ENCODE measurements at places on chromosomes 16 and 17.

DNA sequence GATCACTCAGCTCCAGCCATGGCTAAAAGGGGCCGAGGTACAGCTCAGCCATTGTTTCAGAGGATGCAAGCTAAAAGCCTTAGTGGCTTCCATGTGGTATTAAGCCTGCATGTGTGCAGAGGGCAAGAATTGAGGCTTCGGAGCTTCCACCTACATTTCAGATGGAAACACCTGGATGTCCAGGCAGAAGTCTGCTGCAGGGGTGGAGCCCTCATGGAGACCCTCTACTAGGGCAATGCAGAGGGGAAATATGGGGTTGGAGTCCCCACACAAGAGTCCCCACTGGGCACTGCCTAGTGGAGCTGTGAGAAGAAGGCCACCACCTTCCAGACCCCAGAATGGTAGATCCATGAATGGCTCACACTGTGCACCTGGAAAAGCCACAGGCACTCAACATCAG is 14.7 kb upstream of the PSMD11 start:
- DNase-seq: no peak

GRCh38 chr16:47617732-47618131 is 156.6 kb downstream of the PHKB start:
- DNase-seq: no peak

GRCh38 chr17:40347319-40348135 is 17.0 kb downstream of the GJD3 start:
- no peak for DNase-seq

DNA sequence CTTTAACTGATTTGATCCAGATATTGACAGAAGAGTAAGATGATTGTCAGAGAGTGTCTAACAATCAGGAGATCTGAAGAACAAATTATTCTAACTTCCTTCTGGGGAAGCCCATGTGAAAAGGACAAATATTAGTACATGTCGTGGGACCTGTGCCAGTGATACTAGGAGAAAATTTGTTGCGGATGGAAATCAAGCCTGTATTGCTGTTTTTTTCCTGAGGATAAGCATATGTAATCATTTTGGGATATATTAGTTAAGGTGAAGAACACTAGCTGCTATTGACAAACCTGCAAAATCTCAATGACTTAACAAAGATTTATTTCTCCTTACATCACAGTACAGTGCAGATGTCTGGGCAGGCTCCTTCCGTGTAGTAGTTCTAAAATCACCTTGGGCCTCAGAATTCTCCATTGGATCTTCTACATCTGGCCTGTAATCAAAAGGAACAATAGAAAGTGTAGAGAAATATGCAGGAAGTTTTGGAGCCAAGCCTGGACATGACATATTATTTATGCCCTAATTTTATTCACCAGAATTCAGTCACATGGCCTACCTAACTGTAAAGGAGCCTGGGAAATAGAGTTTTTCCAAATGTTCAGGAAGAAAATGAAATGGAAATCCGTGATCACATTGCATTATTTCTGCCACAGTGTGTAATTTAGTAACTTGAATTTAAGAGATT is 58.3 kb downstream of the CYB561 start:
- DNase-seq: no peak

DNA sequence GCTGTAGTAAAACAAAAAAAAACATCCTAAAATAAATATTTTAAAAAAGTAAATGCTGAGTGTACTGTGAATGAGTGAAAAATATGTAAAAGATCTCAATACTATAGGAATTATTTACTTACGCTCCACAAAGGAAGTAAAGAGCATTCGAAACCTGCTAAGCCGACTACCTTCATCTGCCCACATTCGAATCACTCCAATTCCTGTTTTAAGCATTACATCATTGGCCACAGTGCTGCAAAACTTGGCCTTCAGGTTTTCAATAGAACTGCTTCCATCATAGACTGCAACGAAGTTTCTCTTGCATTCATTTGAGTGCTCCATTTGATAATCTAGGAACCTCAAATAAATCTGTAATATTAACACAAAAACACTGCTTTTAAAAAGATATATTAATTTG is 34.4 kb downstream of the NETO2 start:
- DNase-seq: no peak

- DNase-seq: no peak
These were observed 80.4 kb downstream of the CACNG3 start for GRCh38 chr16:24336491-24336890.

DNA sequence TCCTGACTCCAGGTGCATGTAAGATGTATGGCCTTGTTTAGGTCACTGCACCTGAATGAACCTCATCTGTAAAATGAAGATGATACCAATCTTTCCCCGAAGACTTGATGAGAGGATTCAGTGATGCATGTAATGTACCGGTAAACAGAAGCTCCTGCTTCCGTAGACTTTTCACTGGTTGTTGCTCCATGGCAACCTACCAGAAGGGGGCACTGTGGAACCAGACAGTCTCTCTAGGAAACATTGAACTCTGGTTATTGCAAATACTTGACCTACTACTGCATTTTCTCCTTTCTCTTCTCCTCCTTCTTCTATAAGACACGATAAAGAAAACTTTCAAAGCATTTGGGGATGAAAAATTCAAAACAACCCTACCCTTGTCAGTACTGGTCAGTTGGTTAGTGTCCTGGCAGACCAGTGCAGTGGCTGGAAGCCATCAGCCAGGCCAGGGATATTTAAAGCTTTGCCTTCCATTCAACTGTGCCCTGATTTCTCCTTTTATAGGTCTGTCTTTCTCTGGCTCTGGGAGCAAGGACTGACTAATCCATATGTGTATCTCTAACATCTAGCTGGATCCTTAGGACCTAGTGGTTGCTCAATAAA is 667.4 kb upstream of the SALL1 start:
- no peak for DNase-seq

DNA sequence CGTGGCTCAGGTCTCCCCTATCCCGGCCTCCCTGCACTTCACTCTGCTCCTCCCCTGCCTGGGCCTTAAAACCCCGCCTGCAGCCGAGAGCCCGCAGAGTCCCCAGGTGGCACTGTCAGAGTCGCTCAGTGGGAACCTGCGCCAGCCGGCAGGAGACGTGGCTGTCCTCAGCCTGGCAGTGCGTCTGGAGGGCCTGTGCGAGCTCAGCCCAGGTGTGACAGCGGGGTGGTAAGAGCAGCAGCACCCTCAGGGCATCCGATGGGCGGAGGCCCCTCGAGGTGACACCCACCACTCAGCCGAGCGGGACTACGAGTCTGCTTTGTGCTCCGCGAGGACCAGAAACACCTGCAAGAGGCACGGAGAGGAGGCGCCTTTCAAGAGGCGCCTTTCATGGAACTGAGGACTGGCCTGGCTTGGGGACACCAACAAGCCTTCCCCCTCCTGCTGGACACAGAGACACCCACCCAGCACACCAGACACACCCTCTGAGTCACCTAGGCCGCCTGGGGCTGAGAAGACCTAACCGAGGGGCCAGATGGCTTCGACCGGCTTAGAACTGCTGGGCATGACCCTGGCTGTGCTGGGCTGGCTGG is at the start of gene CLDN9:
Gene CLDN9, plus strand, starts transcription at position 96 of the 593 bp plus-strand sequence. Its CDS starts 440 bp downstream, at position 536.
- no peak for DNase-seq

DNA sequence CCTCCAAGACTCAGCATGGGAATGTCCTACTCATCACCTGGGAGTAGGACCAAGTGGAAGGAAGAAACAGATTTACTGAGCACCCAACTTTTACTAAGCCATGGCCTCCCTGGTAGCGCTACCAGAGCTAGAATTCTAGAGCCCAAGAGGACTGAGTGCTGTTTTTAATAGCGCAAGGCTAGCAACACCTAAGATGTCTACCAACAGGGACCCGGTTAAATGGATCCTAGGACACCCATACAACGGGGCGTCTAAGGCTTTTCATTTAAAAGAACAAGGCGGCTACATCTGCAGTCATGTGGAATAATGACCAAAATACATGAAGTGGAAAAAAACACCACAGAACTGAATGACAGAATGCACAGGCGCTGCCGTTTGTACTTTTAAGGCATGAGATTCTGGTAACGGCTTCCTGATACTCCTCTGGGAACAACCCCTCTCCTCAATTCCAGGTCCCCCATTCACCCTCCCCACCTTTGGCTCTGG is 5.1 kb downstream of the GGA2 start:
- no peak for DNase-seq

GRCh38 chr16:11354407-11354732 is 9.1 kb downstream of the RMI2 start:
- no peak for DNase-seq

DNA sequence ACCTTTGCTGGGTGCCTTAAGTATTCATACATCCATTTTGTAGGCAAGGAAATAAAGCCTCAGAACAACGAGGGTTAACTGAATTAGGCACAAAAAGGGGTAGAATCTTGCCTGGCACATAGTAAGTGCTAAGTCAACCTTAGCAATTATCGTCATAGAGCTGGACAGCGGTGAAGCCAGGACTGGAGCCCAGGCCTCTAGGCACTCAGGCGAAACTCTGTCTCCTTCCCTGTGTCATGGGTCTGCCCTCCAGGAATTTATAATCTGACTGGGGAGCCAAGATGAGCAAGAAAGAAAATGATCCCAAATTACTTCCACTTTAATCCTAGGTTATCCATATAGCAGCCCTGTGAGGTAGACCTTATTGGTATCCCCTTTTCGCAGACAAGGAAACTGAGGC is 61.4 kb downstream of the KATNIP start:
- DNase-seq: no peak

GRCh38 chr16:28495795-28496749 is 1.6 kb downstream of the APOBR start:
- DNase-seq: no peak

- DNase-seq: no peak
These were observed 8.7 kb downstream of the CCDC47 start for GRCh38 chr17:63764716-63765115.

DNA sequence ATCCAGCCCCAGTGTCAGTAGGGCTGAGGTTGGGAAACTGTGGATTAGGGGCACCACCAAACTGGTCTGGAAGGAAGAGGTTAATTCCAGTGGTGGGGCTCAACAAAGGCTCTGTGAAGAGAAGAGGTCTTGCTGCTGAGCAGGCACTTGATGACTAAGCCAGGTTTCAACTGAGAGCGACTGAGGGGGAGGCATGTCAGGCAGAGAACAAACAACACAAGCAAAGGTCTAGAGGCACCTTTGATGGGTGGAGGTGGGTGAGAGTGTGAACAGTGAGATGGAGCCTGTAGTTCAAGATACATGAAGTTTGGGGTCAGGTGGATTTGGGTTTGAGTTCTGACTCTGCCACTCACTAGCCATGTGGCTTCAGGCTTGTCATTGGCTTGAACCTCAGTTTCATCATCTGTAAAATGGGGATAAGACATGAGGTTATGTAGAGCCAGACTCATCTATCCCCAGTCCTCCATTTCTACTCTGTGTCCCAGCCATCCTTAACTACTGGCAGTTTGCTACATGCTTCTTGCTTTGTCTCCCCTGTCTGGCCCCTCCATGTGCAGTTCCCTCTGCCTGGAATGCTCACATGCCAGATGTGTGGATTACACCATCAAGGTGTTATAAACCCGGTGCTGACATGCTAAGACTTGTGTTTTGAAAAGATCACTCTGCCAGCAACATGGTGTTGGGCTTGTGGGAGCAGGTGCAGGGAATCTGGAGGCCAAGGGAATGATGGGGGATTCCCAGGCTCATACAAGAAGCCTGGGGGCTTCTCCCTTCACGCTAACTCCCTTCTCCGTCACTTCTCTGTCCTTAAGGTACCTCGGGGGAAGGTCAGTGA is 3.0 kb upstream of the RMI2 start:
- DNase-seq: no peak

- DNase-seq: no peak
These were observed 102.8 kb downstream of the FOXL1 start for GRCh38 chr16:86681031-86681756.

DNA sequence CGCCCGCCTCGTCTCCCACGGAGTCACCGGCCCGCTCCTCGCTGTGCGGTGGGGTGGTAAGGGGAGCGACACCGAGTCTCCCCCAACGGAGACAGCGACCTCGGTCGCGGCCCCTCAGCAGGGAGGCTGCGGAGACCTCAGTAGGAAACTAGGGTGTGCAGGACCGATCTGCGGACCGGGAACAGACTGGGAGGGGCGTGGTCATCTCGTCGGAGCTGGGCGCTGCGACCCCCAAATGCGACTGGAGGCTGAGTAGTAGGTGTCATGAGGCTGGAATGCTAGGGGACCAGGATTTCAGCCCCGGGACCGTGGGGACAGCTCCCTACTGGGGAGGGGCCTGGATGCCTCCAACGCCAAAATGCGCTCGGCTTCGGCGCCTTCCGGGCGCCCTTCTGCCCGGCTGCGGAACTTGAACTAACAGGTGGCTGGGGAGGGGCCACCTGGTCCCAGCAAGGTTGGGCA is 1.3 kb downstream of the CACNG4 start:
- no peak for DNase-seq

DNA sequence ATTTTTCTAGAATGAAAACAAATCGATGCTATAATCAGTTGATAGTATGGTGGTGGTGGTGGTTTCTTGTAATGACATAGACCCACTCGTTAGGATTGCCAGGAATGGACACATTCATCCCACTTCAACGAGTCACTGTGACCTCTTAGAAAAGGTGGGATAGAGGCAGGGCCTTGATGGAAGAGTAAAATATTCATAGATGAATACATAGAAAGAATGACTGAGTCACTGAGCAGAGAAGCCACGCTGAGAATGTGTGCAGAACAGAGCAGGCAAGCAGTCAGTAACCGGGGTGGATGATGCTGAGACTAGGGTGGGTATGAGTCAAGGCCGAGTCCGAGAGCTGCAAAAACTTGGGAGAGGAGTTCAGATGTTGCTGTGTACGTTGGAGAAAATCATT is 129.9 kb downstream of the PITPNC1 start:
- DNase-seq: no peak

- no peak for DNase-seq
These were observed 6.6 kb downstream of the GID4 start for GRCh38 chr17:18045691-18046350.

DNA sequence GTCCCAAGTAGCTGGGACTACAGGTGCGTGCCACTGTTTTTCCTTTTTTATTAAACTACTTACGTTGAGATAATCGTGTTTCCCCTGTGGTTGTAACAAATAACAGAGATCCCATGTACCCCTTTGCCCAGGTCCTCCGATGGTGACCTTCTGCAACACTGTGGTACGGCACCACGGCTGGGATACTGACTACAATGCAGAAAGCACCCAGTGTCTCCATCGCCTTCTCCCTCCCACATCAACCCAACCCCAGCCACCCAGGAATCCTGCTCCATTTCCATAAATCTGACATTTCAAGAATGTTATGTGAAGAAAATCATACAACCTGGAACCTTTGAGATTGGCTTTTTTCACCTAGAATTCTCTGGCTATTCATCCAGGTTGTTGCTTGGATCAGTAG is 22.1 kb downstream of the MPRIP start:
- no peak for DNase-seq

- DNase-seq: peak; percentile 47
These were observed 541 bp downstream of the ZNF18 start for GRCh38 chr17:11996722-11997146.

DNA sequence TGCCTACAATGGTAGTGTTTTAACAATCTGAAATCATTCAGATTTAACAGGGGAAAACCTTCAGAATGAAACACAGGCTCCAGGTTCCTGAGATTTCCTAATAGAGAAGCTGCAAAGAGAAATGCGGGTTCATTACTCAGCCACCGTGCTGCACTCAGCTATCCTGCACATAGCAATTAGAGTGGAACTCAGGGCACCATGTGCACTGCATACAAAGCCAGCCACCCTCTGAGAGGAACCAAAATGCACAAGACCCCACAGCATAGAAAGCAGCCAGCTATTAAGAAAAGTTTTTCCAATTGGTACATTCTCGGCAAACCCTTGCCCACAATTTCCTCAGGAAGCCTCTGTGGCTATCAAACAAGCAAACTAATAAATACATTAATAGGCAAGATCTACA is 37.4 kb downstream of the TOM1L2 start:
- no peak for DNase-seq

GRCh38 chr16:783404-784161 is 4.6 kb downstream of the RPUSD1 start:
- no peak for DNase-seq

All from muscle of arm (tissue), 14 donors.